ENCODE measurements at places on chromosomes 7 and 10.

GRCh38 chr7:7136466-7137381 lies 45.6 kb upstream of the C1GALT1 start:
- no peak for DNase-seq

- DNase-seq = no peak
Observed at GRCh38 chr10:63125459-63125858, 7.7 kb upstream of the NRBF2 start.

DNA sequence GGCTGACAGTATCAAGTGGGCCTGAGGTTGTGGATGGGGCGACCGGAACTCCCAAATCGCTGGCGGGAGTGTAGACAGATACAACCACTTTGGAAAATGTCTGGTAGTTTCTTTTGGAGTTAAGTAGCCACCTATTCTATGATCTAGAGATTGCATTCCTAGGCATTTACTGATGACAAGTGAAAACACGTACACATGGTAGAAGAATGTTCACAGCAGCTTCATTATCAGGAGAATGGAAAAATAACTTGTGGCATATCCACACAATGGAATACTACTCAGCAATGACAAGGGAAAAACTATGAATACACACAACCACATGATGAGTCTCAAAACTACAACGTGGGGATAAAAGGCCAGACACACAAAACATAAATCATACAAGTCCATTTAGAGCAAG lies 146.0 kb downstream of the MYOF start:
- DNase-seq = no peak

DNA sequence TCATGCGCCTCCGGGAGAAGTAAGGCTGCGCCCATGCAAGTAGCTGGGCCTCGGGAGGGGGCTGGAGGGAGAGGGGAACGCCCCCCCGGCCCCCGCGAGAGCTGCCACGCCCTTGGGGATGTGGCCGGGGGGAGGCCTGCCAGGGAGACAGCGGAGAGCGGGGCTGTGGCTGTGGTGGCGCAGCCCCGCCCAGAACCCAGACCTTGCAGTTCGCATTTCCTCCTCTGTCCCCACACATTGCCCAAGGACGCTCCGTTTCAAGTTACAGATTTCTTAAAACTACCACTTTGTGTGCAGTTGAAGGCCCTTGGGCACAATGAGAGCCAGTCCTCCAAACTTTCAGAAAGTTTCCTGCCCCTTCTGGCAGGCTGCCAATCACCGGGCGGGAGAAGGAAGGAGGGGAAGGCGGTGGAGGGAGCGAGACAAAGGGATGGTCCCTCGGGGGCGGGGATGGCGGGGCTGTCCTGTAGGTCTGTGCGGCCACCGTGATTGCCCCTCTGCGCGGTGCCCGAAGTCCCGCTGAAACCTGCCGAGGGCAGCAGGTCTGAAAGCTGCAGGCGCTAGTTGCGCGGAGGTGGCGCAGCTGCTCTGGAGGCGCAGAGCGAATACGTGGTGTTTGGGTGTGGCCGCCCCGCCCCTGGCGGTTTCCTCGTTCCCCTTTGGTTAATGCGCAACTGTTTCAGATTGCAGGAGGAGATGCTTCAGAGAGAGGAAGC lies 2.1 kb downstream of the VIM start:
- no peak for DNase-seq

DNA sequence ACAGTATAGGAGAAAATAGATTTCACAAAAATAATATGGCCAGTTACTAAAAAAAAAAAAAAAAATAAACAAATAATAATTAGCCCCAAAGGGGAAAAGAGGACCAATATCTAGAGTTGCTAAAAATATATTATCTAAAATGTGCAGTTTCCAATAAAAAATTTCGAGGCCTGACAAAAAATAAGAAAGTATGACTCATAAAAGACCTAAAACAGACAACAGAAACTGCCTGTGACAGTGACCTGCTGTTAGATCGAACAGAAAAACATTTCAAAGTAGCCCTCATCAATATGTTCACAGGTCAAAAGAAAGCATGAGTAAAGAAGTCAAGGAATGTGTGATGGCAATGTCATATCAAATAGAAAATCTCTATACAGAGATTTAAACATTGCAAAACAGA lies 11.8 kb upstream of the TSPAN12 start:
- no peak for DNase-seq

GRCh38 chr7:157652161-157652953 lies 315.6 kb downstream of the DNAJB6 start:
- no peak for DNase-seq

GRCh38 chr10:126759531-126759930 lies 89.0 kb upstream of the C10orf90 start:
- DNase-seq = no peak

DNA sequence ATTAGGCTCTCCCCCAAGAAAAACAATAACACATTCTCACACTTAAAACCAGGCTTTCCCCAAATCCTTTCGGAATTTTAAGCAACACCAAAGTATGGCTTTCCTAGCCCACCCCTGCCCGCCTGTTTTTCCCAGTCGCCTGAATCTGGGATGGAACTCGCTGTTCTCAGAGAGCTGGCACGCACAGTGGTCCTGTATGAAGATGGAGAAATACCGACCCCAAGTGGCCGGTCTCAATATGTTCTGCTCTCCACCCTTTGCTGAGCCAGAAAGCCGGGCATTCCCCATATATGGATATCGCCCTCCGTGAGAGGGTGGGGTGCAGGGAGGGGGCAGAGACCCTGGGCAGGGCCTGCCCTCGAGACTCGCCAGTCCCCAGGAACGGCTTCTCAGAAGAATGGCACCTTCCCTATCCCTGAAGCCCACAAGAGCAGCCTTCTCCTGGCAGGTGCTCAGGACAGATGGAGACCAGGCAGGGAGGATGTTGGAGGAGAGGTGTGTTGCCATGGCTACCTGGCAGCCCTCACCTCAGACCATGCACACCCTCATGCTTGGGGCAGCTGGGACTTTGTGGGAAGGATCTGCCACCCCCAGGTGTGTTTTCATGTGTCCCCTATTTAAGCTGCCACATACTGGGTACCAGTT lies 3.4 kb downstream of the TACR2 start:
- peak; percentile 60 for DNase-seq

DNA sequence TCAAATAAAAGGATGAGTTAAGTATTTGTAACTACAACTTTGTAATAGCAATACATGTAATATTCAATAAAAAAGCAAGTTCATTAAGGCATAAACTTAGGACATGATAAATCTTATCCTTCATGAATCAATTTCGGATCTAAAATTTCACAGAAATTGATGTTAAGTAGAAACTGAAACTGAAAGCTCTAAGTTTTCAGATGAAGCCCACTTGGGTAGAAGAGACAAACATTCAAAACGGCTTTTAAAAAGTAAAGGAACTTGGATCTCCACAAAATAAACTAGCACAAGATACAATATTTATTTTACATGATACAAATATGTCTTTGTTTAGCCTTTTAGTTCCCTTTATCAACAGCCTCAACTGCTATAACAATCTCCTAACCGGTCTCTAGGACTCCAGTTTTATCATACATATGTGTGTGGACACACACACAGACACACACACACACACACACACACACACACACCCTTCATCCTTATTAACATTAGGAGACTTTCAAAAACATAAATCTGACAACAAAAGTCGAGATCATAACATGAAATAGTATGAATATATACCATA lies 83.7 kb downstream of the USP6NL start:
- DNase-seq = no peak

DNA sequence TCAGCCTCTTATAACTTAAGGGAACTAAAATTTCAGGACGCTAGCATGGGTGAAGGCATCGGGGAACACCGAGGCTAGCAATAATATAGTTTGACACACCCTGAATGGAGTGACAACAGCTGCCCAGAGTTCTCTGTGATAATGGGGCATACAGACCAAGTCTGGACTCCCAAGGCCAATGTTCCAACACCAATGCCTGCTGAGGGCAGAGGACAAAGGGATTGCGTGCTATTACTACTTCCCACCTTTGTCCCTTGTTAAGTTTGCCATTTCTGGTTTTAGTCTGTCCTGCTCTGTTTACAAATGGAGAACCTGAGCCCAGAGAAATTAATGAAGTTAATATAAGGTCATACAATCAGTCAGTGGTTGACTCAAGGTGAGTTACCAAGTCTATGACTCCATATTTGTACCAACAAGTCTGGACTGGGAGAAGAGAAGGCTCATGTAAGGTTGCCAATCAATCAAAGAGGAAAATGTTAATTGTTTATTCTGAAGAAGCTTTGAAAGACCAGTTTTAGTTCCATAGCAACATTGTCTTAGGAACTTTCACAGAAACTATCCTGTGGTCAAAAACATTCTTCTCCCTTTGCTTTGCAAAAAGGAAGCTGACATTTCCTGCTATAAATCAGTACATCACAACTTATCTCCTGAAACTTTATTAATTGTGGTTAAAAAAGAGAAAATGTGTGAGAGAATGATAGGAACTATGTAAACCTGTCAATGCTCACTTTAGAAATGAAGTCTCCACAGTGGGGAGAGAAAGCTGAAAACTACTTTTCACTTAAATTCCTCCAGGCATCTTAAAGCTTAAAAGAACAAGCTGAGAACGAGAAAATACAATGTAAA lies 74.5 kb downstream of the CCDC6 start:
- DNase-seq = no peak

- no peak for DNase-seq
Observed at GRCh38 chr7:143372070-143372469, 9.1 kb upstream of the ZYX start.

- DNase-seq = no peak
Observed at GRCh38 chr7:51702673-51703072, 386.1 kb upstream of the COBL start.

GRCh38 chr7:114084002-114084471 lies 165.2 kb upstream of the PPP1R3A start:
- DNase-seq = no peak

GRCh38 chr10:62946278-62946677 lies 130.1 kb upstream of the EGR2 start:
- DNase-seq = no peak

DNA sequence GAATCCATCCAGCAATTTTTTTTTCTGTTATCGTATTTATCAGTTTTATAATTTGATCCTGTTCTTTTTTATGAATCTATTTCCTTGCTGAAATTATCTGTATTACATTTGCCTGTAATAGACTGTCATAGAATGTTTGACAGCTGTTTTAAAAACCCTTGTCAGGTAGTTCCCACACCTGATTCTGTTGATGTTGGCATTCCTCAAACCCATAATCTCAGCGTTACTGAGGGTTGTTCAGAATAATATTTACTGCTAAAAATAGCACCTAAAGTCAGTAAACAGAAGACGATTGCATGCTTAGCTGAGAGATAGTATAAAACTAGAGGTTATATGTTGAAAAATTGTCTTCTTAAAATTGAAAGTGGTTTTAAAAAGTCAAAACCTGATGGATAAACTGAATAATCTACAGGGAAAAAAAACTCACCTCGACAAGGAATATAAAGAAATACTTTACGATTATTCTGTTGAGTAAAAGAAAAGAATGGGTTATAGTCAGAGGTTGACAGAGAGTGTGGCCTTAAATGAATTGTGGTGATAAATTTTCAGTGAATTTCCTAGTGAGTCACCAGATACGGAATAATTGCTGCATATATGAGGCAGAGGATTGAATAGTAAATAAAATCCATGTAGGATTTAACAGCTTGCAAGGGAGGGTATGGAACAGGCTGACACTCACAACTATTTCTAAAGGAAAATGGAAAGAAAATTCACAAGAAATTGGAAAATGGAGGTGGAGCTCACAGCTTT lies 824.1 kb upstream of the IGFBP3 start:
- DNase-seq = no peak

DNA sequence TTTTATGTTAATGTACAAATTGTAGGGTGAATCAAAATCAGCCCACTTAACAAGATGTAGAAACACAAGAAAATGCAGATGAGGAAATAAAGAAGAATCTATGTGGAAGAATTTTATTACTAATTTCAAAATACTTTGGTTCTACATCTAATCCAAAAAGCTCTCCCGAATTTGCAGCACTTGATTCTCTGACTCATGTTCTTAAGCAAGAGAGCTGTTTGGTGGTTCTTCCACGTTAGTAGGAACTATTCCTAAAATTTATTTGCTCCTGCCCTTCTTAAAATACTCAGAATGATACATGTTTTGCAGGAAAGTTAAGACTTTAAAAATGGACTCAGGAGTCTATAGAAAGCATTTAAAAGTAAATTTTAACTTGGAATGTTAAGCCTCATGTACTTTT lies 91.8 kb downstream of the ZMYND11 start:
- DNase-seq = peak; percentile 13

DNA sequence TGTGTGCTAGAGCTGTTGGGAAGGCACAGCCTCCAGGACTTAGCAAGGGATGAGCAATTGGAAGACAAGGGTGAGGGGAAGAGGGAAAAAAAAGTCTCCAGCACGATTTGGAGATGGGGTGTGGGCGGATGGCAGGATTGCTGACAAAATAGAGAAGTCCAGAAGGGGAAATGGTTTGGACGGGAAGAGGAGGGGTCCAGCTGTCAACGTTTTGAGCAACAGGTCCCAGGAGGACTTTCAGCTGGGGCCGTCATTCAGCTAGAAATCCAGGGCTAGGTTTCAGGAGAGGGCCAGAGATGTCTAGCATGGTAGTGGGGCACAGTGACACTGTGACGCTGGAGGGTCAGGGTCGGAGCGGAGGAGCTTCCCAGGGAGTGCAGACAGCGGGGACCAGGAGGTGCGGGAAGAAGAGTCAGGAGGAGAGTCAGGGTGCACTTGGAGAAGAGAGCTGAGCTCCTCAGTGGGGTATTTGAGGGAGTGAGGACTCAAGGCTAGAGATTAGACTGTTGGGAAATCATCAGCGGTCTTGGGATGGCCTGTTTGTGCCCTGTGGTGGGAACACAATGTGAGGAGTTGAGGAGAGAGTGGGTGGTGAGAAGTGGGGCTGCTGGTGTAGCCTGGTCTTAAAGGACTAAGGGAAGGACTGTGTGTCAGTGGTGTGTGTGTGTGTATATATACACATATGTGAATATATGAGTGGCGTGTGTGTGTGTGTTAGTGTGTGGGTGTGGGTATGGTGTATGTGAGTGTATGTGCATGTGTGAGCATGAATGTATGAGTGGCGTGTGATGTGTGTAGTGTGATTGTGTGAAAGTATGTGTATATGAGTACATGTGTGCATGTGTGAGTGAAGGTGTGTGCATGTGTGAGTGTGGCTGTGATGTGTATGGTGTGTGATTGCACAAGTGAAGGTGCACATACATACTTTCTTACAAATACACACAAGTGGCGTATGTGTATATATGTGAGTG lies 3.8 kb downstream of the ZYX start:
- DNase-seq = no peak

- no peak for DNase-seq
Observed at GRCh38 chr7:90844421-90844820, 248.3 kb downstream of the CDK14 start.

- no peak for DNase-seq
Observed at GRCh38 chr7:139643951-139644585, 120.6 kb downstream of the CLEC2L start.

- peak; percentile 55 for DNase-seq
Observed at GRCh38 chr7:150370612-150371071, 2.0 kb downstream of the REPIN1 start.

DNA sequence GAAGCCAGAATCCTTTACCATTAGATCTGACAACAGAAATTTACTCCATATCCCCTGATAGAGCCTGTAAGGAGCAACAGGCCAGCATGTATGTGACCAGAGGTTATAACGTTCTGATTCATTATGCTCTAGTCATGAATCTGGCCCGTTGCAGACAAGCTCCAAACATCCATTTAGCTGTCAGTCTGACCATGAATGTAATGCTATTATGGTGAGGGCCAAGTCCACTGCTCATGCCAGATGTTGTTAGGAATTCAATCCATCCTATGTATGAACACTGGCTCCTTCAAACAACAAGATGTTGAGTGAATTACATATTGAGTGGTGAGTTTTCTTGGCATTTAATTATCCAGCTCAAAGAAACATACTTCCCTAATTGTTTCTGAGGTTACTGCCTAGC lies 610.1 kb upstream of the ANKRD30A start:
- no peak for DNase-seq

- DNase-seq = no peak
Observed at GRCh38 chr7:151384776-151385625, 24.8 kb downstream of the WDR86 start.
